ENCODE measurements at places on chromosomes 7 and 10. TPM values are rescaled to one million over a fixed set of nuclear protein-coding genes. Genes with fewer than 3 reads are reported as not detected.
A peak's percentile ranks its signal among the peaks of the same experiment; 100 is the strongest.

The GNG11 gene
- polyA plus RNA-seq: 36.5 TPM

The ST8SIA6 gene
- 2.2 TPM for polyA plus RNA-seq

- DNase-seq: no peak
Measured at GRCh38 chr7:122256046-122256445, 48.5 kb downstream of the FEZF1 start.

DNA sequence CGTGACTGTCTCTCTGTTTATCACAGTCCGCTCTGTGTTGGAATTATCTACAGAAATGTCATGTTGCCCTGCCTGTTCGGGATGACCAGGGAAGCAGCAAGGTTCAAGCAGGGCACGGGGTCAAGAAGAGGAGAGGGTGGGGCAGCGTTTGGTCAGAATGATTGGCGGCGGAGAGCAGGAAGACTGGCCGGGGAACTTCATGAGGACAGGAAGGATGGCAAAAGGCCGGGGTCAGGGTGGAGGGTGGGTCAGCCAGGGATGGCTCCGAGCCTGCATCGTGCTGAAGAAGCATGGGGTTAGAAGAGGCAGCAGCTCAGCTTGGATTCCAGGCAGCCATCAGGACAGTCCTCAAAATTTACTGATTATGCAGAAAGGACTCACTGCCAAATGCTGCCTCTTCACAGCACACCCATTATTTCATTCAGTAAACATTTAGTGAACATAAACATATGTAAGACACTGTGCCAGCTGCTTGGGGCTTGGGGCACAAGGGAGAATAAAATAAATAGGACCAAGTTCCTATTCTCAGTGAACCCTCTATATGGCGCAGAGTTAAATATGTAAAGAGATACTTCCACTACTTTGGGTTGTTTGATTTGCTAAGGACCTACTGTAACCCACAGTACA is 42.8 kb downstream of the WNT2 start:
- no peak for DNase-seq

- DNase-seq: no peak
Measured at GRCh38 chr7:100693312-100694097, 545 bp downstream of the GIGYF1 start.

DNA sequence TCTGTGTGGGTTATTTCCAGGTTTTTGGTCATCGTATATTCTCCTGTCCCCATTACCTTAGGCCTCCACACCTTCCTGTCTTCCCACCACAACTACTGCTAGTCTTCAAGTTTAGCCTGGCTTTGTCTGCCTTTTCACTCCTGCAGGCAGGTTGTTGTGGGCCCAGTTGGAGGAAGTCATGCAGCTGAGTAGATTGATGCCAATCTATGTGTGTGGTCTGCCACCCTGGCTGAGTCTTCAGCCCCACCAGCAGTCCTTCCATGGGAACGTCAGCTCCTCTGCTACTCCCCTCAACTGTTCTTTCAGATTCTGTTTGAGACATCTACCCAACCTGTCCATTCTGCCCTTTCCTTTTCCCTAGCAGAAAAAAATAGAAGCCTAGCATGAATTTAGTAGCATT is 6.3 kb downstream of the RINT1 start:
- DNase-seq: no peak

DNA sequence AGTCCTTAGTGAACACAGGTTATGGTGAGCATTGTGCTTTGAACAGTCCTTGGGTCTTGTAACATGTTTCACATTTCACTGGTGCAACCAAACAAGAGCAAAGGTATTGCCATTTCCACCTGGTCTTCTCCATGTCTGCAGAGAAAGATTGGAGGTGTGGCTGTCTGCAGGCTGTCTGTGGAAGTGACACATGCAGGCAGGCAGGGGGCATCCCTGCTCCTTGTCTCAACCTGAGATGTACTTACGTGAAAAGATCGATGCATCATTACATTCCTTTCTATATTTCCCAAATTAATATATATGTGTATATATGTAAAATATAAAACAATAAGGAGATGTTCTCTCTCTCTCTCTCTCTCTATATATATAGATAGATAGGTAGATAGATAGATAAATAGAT is 54.3 kb downstream of the LRRC18 start:
- DNase-seq: no peak

GRCh38 chr7:28116041-28116440 is 64.6 kb downstream of the JAZF1 start:
- DNase-seq: no peak

- DNase-seq: no peak
Measured at GRCh38 chr7:108384716-108385483, 71.3 kb downstream of the NRCAM start.

DNA sequence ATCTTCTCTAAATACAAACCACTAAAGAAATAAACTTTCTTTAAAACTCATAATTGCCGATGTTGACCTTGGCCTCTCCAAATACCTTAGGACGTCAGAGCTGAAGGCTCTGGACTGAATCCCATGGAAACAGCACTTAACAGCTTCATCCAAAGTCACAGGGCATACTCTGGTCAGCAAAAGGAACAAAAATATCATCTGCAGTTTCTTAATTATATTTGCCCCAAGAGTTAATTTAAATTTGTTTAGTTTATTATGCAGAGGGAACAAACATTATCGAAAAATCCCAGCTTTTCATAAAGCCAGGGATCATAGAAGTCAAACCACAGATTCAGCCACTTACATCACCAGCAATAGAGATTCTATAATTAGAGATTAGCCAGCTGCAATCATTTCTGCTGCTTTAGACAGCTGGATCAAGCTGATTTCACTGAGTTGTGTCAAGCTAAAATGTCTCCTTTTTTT is 20.5 kb upstream of the FAM13C start:
- no peak for DNase-seq

- no peak for DNase-seq
Measured at GRCh38 chr7:158064631-158065030, 523.0 kb downstream of the PTPRN2 start.

DNA sequence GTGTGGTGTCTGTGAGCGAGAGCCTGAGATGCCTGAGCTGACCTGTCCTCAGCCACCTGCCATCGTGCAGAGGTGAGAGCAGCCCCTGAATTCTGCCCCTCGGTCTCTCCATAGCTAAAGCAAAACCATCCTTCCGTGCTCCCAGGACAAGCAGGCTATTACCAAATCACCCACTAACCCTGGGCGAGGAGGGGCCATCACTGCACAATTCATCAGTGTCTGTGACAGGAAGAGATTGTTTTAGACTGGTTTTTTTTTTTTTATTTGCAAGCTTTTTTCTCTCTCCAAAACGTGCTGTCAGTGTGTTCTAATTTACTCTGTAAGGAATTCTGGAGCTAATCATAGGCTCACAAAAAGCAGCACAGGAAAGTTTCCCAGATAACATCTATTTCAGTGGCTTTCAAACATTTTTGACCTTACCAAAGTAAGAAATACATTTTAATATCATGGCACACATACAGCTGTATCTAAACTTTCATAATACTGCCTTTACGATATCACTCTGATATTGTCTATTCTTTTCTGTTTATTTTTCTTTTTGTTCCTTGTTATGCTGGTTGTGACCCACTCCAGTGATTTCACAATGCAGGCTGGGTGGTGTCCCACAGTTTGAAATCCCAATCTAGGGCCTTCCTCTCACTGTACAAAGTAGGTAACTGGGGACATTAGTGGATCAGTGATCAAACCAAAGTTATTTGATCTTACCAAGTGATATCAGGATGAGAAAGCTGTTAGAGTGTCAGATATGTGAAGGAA is 62.8 kb downstream of the EGFR start:
- DNase-seq: no peak

DNA sequence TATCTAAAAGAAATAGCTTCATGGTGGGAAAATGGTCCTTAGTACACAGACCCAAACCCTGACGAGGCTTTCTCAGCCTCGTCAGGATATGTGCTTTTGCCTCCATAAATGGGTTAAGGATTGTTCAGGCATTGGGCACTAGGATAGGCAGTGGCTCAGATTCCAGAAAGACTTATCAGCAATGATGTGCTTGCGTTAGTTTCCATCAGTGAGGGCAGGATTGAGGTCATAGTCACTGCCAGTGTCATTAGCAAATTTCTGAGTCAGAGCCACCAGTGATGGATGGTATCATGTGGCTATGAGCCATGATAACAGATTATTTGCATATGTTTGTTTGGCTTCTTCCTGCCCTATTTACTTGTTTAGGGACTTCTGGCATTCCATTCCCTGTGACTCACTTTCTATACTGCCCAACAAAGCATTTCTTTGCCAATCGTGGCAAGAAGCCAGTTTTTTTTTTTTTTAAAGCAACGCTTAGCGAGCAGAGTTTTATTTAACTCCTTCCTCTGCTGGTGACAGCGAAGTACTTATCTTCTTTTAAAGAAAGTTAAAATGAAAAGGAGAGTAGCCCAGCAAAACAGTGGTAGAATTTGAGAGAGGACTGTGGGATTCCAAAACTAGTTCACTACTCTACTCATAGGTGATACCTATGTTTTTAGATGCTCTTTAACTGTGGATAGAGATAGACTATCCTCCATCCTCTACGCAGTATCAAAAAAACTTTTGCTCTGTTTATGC is 44.4 kb downstream of the MYPN start:
- peak; percentile 47 for DNase-seq

- no peak for DNase-seq
Measured at GRCh38 chr7:133164498-133164897, 82.6 kb upstream of the CHCHD3 start.
